ENCODE measurements at places on chromosomes 4 and X.

DNA sequence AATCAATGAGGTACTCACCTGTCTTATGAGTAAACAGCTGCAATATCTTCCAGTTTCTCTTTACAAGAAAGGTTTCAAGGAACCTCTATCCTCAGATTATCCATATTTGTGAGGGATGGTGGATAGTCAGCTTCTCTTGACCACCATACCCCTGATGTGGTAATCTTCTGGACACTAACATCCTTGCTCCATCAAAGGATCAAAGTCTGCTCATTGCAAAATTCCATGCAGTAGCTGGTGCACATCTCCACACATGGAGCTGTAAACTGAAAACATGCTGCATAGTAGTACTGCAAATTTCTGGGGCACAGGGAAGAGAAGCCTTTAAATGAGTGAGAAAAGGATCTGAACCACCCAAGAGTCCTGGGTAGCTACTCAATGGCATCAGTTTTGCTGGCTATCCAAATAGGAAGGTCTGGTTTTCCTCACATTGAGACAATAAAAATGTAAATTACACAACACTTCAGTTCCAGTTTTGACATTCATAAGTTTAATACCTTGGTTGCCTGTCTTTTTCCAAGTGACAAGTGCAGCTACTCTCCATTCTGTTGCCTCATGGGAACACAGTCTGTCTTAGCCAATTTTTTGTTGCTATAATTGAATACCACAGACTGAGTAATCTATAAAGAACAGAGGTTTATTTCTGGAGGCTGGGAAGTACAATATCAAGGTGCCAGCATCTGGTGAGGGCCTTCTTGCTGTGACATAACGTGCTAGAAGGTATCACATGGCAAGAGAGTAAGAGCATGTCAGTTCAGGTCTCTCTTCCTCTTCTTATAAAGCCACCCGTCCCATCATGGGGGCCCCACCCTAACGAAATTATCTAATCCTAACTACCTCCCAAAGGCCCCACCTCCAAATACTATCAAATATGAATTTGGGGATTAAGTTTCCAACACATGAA lies 34.4 kb upstream of the ARHGEF6 start:
- no peak for DNase-seq

DNA sequence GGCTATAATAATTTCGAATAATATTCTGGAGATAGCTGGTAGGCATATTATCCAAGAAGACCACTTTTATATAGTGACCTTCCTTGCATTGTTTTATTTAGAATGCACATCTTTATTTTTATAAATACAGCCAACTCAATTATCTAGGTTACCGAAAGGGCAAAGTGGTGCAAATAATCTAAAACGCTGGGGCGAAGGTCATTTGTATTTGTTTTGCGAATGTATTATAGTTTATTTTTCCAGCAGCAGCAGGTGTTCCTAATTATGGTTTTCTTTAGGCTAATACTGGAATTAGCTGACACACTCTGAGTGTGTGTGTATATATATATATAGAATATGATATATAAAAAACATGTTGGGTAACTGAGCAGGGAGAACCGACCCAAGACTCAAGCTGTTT lies 48.1 kb upstream of the RAP2C start:
- DNase-seq = no peak

DNA sequence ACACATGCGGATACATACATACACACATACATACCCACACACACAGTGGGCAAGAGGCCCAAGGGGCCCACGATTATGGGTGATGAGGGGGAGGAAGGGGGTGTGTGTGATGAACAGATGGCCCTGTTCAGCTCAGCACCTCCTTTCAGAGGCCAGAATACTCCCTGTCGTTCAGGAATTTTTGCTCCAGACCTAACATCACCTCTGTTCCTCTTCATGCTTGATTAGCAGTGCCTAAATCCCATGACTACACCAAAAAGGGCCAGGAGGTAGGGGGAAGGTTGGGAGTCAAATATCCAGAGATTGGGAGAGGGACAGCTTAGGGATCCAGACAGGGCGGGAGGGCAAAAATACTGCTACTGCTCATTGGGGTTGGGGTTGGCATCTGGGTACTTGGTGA lies 42.7 kb downstream of the SMC1A start:
- no peak for DNase-seq

- no peak for DNase-seq
Observed at GRCh38 chr4:73895201-73896175, 26.3 kb downstream of the CXCL1 start.

GRCh38 chrX:124018023-124018422 lies 56.5 kb downstream of the STAG2 start:
- DNase-seq = no peak

- DNase-seq = no peak
Observed at GRCh38 chrX:133689997-133690599, 274.8 kb upstream of the GPC4 start.

- no peak for DNase-seq
Observed at GRCh38 chrX:150542846-150543229, 25.6 kb upstream of the MTM1 start.

- DNase-seq = no peak
Observed at GRCh38 chr4:5926598-5926997, 33.7 kb upstream of the CRMP1 start.

DNA sequence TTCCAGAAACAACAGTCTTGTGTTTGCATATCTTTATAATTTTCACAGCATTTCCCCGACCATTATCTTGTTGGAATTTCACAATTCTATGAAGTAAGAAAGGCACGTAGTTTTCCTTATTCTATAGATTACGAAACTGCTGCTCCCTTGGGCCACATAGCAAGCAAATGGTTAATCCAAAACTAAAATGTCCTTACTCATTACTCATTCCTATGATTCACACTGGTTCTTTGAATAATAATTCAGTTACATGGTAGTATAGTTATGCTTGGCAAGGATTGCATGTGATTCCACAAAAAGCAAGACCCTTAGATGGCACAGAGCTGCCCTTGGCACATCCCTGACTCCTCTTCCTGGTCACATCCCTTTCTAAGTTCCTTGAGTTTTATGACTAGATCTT lies 51.2 kb downstream of the OR13H1 start:
- no peak for DNase-seq

- no peak for DNase-seq
Observed at GRCh38 chr4:148431401-148431800, 10.8 kb downstream of the NR3C2 start.

DNA sequence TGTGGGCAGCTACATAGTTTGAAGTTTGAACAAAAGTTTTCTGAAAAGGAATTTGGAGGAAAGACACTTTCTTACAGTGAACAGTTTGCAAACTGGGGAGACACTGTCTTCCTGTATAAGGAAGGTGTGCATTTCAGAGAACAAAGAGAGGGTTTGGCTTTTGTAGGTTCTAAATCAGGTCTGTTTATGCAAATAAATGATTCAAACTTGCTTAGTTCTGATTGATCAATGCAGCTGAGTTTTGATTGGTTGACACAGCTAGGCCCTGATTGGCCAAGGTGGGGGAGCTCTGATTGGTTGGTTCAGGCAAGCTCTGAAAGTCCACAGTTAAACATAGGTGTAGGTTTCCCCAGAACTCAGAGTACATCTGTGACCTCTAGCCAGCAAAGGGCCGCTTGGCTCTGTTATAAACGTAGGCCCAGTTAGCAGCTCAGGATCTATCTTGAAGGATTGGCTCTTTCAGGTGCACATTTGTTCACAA lies 63.0 kb upstream of the ENPP6 start:
- DNase-seq = no peak

GRCh38 chrX:128929271-128930057 lies 593.8 kb downstream of the SMARCA1 start:
- DNase-seq = no peak

- DNase-seq = no peak
Observed at GRCh38 chr4:179584101-179584500, 2141.9 kb upstream of the AGA start.

GRCh38 chr4:92257931-92258857 lies 45.6 kb upstream of the GRID2 start:
- DNase-seq = no peak

DNA sequence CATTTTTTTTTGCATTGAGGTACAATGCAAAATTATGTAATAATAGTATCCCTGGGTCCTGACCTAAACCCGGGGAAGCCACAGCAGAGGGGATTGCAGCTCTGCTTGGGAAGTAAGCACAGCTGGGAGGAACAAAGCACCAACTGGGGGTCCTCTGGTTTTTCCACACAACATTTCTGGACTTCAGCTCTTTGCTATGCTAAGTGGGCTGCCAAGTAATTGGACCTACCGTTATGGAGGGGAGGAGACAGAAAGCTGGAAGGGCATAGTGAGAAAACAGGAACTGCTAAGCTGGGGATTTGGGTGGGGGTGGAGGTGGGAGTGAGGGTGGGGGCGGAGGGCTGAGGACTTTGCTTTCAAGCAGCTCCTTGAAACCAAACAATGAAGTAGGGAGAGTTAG lies 183.3 kb downstream of the ZIC3 start:
- no peak for DNase-seq

GRCh38 chrX:24561121-24561520 lies 86.0 kb downstream of the PCYT1B start:
- no peak for DNase-seq

DNA sequence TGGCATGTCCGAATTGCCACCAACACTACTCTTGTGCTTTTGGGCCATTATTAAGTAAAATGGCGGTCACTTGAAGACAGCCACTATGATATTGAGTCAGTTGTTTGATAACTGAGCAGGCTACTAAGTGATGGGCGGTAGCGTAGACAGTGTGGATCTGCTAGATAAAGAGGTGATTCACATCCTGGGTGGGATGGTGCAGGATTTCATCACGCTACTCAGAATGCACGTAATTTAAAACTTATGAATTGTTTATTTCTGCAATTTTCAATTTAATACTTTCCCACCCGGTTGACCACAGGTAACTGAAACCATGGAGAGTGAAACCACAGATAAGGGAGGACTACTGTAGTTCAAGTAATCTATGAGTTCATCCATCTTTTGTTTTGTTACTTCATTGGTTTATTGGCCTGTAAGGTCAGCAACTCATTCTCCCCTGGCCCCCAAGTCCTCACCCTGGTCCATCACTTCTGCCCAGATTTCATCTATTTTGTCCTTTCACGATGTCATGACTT lies 2.9 kb downstream of the ARAF start:
- no peak for DNase-seq

GRCh38 chr4:106677213-106677612 lies 308.6 kb upstream of the GIMD1 start:
- no peak for DNase-seq

GRCh38 chr4:7595934-7596461 lies 161.3 kb upstream of the PSAPL1 start:
- DNase-seq = no peak

- no peak for DNase-seq
Observed at GRCh38 chrX:39397561-39398199, 596.4 kb downstream of the MID1IP1 start.

DNA sequence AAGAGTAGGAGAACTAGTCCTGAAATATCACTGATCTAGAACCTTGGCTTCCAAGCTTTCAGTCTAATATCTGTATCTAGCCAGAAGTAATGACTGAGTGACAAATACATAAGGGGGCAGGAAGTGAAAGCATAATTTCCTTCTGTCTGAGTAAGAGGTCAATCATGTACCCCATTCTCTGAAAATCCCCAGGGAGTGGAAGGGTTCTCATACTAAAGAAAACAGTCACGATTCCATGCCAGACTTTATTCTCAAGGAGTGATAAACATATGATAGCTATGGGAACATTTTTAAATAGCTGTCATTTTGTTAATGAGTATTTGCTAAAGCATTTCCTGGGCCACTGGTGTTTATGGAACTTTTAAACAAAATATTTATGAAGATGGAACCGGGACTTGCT lies 308.5 kb downstream of the ARHGAP24 start:
- no peak for DNase-seq

DNA sequence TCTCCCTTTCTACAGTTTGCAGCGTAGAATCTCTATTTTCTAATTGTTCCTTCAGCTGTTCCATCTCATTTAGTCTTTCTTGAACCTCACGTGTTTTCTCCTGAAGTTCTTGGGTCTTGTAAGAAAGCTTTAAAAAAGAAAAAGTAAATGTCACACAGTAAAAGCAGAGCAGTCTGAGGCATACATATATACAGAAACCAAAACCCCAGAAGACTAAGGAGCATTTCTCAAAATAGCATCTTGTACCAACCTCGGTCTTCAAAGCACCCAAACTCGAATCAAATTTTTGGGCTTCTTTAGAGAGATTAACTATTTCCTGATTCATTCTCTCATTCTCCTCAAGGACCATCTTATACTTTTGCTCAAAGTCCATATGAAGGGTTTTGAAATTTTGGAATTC lies 39.4 kb downstream of the CENPE start:
- DNase-seq = no peak

GRCh38 chr4:128663325-128663724 lies 146.2 kb upstream of the JADE1 start:
- DNase-seq = no peak

DNA sequence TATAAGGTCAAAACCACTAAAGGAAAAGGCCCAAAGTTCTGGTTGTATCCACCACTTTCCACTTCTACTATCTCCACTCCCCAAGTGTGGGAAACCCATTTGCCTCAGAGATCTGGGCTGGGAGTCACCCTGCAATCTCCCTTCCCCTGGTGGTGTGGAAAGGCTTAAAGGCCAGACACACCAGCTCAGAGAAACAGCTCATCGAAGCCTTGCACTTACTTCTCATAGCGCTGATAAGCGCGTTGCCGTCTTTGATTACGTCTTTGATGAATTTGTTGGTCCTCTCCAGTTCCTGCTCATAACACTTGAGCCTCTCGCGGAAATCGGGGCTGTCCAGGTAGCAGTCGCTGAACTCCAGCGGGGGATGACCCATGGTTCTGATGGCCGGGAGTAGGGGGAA lies 647 bp downstream of the OPHN1 start:
- DNase-seq = no peak

GRCh38 chr4:24595659-24596058 lies 11.3 kb upstream of the DHX15 start:
- DNase-seq = no peak

- no peak for DNase-seq
Observed at GRCh38 chr4:140152751-140153418, 1.1 kb downstream of the MAML3 start.

- no peak for DNase-seq
Observed at GRCh38 chr4:46484881-46485280, 95.0 kb upstream of the GABRA2 start.

GRCh38 chrX:36434522-36434921 lies 515.0 kb downstream of the CFAP47 start:
- no peak for DNase-seq

- no peak for DNase-seq
Observed at GRCh38 chr4:99803566-99804101, 13.0 kb upstream of the DAPP1 start.

GRCh38 chr4:38665551-38666411 lies 1.8 kb downstream of the KLF3 start:
- no peak for DNase-seq

- no peak for DNase-seq
Observed at GRCh38 chr4:71732706-71733105, 51.2 kb downstream of the GC start.

DNA sequence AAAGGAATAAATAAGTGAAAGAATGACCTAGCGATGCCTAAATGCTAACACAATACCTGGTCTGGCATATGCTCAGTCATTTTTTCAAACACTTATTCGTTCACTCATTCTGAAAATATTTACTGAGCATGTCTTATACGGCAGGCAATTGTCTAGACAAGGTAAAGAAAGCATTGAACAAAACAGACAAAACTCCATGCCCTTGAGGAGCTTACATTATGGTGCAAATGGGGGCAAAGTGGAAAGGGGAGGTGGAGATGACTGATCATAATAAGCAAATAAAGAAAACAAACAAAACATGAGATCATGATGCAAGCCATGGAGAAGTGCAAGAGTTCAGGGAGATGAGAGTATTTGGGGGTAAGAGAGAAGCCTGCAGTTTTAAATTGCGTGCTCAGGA lies 334.6 kb upstream of the PPARGC1A start:
- no peak for DNase-seq

Data from stimulated activated CD8-positive, alpha-beta memory T cell treated with anti-CD3 and anti-CD28 coated beads, Interleukin-7, amount 100 ng/mL, for 1 hour (primary cell).